ENCODE measurements at places on chromosomes 6 and 20.

GRCh38 chr20:63363013-63363957 is 2.1 kb upstream of the CHRNA4 start:
- DNase-seq = no peak

GRCh38 chr6:148964467-148964866 is 217.6 kb downstream of the UST start:
- no peak for DNase-seq

DNA sequence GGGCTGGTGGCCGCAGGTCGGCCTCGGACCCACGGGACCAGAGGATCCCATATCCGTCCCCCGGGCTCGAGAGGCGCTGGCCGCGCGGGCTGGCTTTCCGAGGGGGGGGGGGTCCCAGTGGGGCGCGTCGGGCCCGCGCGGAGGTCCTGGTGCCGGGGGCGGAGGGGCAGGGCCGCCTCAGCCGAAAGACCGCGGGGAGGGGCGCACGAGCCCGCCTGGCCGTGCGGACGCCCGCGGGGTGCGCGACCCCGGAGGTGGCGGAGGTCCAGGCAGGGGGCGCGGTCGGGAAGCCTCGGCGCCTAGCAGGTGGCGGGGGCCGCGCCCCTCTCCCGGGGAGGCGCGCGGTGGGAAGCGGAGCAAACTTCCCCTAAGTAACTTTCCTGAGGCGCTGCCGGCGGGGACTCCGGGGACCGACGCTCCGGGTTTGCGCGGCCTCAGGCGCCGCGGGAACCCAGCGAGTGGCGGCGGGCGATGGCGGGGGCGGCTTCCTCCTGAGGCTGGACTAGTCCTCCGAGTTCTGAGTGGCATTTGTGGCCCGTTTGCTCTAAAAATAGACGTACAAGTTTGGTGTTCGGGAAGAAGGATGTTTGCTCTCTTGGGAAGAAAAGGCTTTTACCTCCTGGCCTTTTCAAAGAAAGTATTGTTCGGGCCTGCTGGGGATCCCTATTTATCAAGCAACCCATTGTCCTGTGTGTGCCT is 26.5 kb upstream of the BTBD3 start:
- DNase-seq = no peak

- DNase-seq = no peak
Measured at GRCh38 chr6:168420084-168420483, 20.9 kb upstream of the SMOC2 start.

DNA sequence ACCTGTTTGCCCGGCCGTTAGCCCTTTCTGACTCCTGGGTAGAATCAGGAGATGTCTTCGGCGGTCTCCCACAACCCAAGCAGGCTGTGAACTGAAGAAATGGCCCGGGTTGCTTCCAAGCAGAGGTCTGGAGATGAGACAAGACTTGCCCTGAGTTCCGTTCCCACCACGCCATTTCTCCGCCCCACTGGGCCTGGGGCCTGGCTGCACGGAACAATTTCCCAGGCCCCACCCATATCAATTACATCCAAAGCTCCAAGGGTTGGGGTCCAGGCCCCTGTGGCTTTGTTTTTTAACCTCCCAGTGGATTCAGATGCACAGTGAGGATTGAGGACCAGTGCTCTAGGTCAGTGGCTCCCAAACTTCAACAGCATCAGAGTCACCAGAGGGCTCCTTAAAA is 214.5 kb upstream of the ARID1B start:
- no peak for DNase-seq

DNA sequence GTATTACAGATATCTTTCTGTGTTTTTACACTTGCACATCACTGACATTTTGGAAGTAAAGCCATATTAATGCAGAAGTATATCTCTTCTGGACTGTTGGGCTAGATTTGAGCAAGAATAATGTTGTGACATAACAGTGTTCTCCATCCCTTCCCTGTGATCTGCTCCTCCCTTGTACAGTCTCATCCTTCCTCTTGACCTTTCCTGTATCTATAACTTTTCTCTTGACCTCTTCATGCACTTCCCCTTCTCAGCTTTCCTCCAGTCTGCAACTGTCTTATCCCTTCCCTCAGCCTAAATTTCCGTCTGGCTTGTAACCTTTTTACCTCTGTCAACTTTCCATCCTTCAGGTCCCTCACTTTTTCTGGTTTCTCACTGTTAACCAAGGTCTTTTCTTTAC is 29.8 kb downstream of the NCOA3 start:
- no peak for DNase-seq

DNA sequence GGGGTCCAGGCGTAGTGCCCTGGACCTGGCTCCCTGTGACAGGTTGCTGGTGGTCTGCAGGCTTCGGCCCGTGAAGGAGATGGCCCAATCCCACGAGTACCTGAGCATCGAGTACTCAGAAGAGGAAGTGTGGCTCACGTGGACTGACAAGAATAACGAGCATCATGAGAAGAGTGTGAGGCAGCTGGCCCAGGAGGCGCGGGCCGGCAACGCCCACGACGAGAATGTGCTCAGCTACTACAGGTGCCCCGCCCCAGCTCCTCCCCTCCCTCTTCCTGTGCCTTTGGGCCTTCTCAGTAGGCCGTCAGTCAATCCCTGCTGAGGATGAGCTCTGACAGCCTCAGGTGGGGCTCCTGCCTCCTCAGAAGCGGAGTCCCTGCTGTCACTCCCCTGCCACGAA is 42.6 kb downstream of the UQCC2 start:
- no peak for DNase-seq

GRCh38 chr20:43579861-43580793 is 10.6 kb upstream of the IFT52 start:
- DNase-seq = no peak

Measured in NCI-H1048 (cell line).